ENCODE measurements at places on chromosomes 11 and 22.

DNA sequence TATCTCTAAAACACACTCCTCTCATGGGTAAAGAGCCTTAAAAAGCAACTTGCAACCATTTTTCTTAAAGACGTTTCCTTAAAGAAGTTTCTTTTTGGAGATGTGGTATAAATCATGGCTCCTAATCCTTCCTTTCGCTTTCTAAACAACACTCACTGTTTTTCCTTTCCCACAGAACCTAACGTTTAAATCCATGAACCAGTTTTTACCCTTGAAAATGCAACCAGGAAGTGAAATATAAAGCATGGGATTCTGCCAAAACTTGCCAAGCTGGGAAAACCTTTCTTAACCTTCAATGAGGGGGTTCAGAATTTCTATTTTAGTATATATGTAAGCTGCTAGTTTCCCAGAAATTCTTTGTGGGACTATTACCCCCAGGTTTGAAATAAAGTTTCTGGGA lies 8.6 kb downstream of the PLEKHA7 start:
- no peaks in the 10 kb centered on the region for H3K36me3 ChIP-seq
- no peak overlapping the region for H3K4me3 ChIP-seq
- no peaks in the 10 kb centered on the region for H3K27me3 ChIP-seq
- no peaks in the 10 kb centered on the region for H3K4me1 ChIP-seq

DNA sequence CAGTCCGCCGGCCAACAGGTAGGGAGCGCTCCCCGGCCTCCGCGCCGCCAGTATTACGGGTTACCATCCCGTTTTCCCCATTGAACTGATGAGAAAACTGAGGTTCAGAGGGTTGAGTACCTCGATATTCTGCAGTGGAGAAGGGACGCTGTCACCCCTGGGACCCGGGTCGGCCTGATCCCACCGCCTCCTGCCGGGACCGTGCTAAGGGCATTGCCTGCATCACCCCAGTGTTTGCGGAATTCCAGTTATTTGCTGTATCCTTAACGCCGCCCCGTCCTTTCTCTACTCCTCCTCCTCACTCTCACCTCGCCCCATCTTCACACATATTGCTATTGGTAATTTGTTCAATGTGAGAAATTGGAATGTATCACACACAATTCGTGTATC lies 370 bp upstream of the A4GALT start:
- H3K36me3 ChIP-seq = no peaks in the 10 kb centered on the region
- DNase-seq = no peak
- H3K27ac ChIP-seq = no peak overlapping the region
- H3K27me3 ChIP-seq = peaks cover 34% of the 10 kb centered on the region

DNA sequence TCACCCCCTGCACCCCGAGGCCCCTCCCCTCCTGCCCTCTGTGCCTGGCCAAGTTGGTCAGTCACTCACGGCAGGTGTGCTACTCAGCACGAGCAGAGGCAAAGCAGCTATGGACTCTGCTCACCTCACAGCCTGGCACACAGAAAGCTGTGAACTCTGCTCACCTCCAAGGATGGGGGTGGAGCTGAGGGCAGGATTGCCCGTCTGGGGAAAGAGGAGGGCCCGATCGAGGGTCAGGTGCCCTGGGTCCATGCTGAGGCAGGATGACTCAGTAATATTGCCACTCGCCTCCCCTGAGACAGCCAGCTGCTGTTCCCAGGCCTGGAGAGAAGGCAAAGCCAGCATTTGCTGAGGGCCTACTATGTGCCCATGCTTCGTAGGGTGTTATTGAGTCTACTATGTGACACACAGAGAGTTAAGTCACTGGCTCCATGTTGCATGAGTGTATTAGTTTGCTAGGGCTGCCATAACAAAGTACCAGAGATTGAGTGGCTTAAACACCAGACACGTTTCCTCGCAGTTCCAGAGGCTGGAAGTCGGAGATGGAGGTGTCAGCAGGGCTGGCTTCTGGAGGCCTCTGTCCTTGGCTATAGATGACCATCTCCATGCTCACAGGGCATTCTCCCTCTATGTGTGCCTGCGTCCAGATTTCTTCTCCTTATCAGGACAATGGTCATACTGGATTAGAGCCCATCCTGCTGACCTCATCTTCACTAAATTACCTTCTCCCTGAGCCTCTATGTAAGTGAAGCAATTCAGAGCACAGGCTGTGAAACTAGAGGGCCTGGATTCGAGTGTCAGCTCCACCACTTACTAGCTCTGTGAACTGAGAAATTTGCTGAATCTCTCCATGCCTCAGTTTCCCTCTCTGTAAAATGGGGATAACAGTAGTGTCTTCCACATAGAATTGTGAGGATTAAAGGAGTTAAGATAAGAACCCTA lies 13.2 kb upstream of the TSKU start:
- no peak overlapping the region for H3K27ac ChIP-seq
- peaks cover 21% of the 10 kb centered on the region for H3K4me1 ChIP-seq
- DNase-seq = no peak
- H3K4me3 ChIP-seq = no peak overlapping the region
- no peaks in the 10 kb centered on the region for H3K36me3 ChIP-seq

DNA sequence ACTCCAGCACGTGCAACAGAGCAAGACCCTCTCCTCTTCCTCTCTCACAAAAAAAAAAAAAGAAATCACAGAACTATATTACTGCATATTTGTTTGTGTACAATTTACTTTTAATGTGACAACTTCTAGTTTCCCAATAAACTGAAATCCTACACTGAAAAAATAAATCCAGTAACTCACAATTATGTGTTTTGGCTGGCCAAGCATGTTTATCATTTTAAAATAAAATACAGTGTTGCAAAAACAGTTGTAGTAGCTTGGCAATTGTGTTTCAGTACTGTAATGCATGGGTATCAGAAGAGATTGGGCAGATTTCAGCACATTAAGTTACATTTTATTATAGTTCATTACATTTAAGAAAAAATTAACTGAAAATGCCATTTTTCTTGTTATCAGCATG lies 344.9 kb downstream of the ETS1 start:
- H3K27ac ChIP-seq = no peak overlapping the region
- no peak for DNase-seq
- no peaks in the 10 kb centered on the region for H3K27me3 ChIP-seq

GRCh38 chr11:71542382-71542781 lies 4.6 kb downstream of the KRTAP5-8 start:
- H3K36me3 ChIP-seq = no peaks in the 10 kb centered on the region
- no peak for DNase-seq
- H3K4me3 ChIP-seq = no peak overlapping the region
- no peaks in the 10 kb centered on the region for H3K27me3 ChIP-seq
- no peak overlapping the region for H3K27ac ChIP-seq
- no peaks in the 10 kb centered on the region for H3K4me1 ChIP-seq

DNA sequence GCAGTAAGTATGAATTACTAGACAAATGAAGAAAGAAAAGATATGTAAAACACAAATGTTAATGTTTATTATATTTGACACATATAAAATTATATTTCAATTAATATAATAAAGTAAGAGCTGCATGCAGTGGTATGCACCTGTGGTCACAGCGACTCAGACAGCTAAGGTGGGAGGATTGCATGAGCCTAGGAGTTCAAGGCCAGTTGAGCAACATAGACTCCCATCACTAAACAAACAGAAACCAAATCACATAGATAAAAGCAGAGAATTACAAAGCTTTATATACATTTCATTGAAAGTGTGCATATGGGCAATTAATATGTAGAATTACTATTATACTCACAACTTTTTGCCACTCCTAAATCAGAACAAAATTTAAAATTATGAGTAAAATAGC lies 70.0 kb upstream of the HTATIP2 start:
- no peaks in the 10 kb centered on the region for H3K27me3 ChIP-seq
- no peaks in the 10 kb centered on the region for H3K4me1 ChIP-seq
- no peaks in the 10 kb centered on the region for H3K36me3 ChIP-seq
- no peak overlapping the region for H3K27ac ChIP-seq

DNA sequence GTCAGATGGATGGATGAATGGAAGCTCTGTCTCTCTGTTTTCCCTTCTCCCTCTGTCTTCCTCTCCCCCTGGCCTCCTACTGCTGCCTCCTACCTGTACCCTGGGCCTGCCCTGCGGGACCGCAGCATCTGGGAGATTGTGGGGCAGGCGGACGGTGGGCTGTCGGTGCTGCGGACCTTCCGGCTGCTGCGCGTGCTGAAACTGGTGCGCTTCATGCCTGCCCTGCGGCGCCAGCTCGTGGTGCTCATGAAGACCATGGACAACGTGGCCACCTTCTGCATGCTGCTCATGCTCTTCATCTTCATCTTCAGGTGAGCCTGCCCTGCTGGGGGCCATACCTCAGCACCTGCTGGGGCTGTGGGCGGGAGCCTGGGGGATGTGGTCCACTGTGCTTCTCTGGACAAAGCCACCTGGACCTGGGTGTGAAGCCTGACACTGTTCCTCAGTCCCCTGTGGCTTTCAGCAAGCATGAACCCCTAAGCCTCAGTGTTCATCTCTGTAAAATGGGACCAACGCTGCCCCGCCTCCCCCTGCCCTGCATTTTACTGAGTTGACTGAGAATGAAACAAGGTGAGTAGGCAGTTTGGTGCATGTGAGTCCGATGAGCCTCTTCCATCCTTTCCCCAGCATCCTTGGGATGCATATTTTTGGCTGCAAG lies 88.4 kb downstream of the CACNA1I start:
- H3K27ac ChIP-seq = peak overlapping the region; percentile 55
- H3K36me3 ChIP-seq = no peaks in the 10 kb centered on the region
- DNase-seq = no peak
- peak overlapping the region; percentile 40 for H3K4me3 ChIP-seq

GRCh38 chr22:23107487-23108248 lies 34.1 kb downstream of the RSPH14 start:
- no peaks in the 10 kb centered on the region for H3K4me1 ChIP-seq
- no peak overlapping the region for H3K27ac ChIP-seq
- DNase-seq = no peak
- H3K36me3 ChIP-seq = no peaks in the 10 kb centered on the region
- H3K27me3 ChIP-seq = no peaks in the 10 kb centered on the region
- H3K4me3 ChIP-seq = no peak overlapping the region
